ENCODE measurements at places on chromosomes 3 and 15. TPM values are rescaled to one million over a fixed set of nuclear protein-coding genes. Genes with fewer than 3 reads are reported as not detected.

- DNase-seq = no peak
- H3K27ac ChIP-seq = no peak overlapping the region
- H3K4me3 ChIP-seq = no peak overlapping the region
- no peaks in the 10 kb centered on the region for H3K27me3 ChIP-seq
- H3K4me1 ChIP-seq = no peaks in the 10 kb centered on the region
Observed at GRCh38 chr3:174215456-174215855, 643.7 kb upstream of the NAALADL2 start.

Gene STRIT1
- total RNA-seq = not detected

GRCh38 chr3:143222981-143223380, 103.4 kb downstream of the CHST2 start:
- H3K36me3 ChIP-seq = no peaks in the 10 kb centered on the region
- H3K27me3 ChIP-seq = no peaks in the 10 kb centered on the region
- H3K4me1 ChIP-seq = no peaks in the 10 kb centered on the region
- no peak overlapping the region for H3K27ac ChIP-seq
- no peak overlapping the region for H3K4me3 ChIP-seq
- DNase-seq = no peak

DNA sequence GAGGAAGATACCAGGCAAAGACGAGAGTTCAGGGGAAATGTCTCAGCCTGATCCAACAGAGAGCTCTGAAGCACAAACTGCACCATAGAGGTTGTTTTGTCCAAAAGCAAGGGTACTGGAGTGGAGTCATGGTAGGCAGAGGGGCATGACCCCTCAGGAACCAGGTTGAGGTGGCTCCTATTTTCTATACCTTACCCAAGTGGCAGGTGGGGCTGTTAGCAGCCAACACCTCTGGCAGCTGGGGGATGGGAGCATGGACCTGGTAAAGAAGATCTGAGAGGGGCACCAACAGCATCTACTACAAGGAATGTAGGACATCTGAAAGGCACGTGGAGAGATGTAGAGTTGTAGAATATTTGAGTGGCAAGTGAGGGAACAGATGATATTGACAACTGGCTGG, 85.2 kb downstream of the GAP43 start:
- no peaks in the 10 kb centered on the region for H3K27me3 ChIP-seq
- no peak overlapping the region for H3K4me3 ChIP-seq
- H3K36me3 ChIP-seq = no peaks in the 10 kb centered on the region
- no peak overlapping the region for H3K27ac ChIP-seq
- no peaks in the 10 kb centered on the region for H3K4me1 ChIP-seq

Measured in tibial nerve (tissue), 4 donors.